Stimulated activated CD8-positive, alpha-beta memory T cell treated with anti-CD3 and anti-CD28 coated beads, Interleukin-7, amount 100 ng/mL, for 1 hour (primary cell): ENCODE measurements at places on chromosomes 4 and X.

- DNase-seq: no peak
These were observed 28.8 kb upstream of the NSUN7 start for GRCh38 chr4:40720916-40721315.

DNA sequence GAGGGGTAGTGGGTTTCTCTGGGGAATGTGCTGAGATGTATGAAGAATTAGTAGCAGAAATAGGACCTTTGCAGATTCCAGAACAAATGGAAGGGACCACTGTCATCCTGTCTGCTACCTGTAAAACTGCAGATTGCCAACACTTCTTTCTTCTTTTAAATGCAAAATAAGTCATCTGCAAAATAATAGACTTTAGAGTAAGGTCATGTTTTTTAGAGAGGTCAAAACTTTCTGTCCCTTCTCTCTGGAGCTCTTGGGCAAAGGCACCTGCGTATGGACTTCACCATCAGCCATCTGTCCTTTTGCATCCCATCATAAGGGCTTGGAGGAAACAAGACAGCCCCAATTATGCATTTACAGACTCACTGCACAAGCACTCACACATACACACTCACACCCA lies 121.1 kb upstream of the PPARGC1A start:
- DNase-seq: no peak

DNA sequence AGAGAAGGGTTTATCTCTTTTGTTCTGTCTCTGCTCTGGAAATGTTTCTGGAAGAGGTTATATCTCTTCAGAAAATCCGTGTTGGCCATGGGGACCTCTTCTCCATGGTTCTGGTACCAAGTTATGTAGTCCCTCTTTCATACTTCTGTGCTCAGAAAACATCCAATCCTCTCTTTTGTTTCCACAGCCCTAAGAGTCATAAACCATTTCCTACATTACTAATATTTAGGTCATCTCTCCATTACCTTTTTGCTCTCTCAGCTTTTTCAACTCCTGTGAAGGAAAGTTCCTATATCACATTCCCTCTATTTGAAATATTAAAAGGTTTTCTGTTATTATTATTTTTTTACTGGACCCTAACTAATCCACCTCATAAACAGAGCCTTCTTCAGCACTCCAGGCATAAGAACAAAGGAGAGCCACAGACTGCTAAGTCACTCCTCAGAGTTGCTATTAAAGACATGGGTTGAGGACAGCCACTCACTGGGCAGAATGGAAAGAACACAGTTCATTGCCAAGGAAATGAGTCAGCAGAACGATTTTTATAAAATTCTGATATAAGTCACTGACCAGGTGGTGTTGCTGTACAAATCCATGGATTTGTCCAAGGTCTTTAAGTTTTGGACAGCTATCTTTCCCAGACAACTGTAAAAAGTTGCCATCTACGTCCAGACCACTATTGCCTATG lies 122.4 kb upstream of the NPY2R start:
- no peak for DNase-seq

DNA sequence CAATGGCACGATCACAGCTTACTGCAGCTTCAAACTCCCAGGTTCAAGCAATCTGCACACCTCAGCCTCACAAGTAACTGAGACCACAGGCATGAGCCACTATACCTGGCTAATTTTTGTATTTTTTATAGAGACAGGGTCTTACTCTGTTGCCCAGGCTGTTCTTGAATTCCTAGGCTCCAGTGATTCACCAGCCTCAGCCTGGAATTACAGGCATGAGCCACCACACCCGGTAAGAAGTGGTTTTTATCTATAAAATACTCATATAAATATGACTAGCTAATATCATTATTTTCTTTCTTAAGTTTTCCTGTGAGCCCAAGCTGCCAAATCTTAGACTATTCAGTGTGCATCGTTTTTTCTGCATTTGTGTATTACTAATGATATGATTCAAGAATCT lies 4.4 kb downstream of the SCFD2 start:
- DNase-seq: no peak

- DNase-seq: no peak
These were observed 674 bp upstream of the DIAPH2 start for GRCh38 chrX:96683997-96684338.

DNA sequence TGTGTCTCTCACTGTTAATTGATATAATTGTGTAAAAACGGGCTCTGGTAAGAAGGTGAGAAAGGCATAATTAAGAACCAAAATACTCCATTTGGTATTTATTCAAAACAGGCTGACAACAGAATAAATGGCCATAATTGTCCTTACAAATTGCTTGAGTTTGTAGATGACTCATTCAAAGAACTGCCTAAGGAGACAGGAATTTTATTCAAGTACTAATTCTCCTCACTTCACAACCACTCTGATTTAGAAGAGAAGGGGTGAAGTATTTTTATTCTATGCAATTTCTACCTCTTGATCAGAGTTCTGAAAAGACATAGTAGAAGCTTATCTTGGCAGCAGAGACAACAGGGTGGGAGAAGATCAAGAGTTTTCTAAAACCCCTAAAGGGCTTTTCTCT lies 43.1 kb downstream of the ATP11C start:
- DNase-seq: no peak

DNA sequence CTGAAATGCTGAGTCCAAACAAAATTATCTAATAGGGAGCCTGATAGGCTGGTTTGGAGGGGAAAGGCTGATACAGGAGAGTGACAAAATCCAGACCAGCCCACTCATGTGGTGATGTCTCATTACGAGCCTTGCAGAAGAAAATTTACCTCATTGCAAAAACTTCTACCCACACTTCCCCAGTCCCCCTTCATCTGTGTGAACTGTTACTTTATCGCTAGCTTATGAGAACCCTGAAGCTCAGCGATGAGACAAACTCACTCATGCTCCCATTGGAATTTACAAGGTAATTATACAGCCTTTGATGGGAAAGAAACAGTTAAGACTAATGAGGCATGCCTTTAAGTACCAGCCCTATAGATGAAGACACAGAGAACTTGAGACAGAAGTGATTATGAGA lies 76.1 kb downstream of the ARHGAP6 start:
- DNase-seq: no peak

GRCh38 chr4:165723051-165723795 lies 149.8 kb upstream of the TLL1 start:
- DNase-seq: no peak

- no peak for DNase-seq
These were observed 46.5 kb downstream of the RAI2 start for GRCh38 chrX:17814557-17814956.

GRCh38 chr4:8435656-8436121 lies 4.8 kb downstream of the ACOX3 start:
- no peak for DNase-seq

DNA sequence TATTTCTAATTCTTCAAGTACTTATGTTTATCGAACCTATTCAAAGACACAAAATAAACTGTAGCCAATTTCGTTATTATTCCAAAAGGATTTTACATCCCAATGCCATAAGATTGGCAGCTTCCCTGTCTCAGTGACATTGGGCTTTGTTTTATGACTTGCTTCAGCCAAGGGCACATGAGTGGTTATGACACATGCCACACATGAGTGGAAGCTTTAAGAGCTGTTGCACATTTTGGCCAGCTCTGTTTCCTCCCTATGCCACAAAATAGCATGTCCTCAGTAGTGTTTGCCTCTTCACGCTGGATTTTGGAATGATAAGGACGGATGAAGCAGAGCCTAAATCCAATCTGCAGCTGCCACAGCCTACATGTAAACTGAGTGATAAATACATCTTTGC lies 21.9 kb downstream of the SEC24D start:
- no peak for DNase-seq

DNA sequence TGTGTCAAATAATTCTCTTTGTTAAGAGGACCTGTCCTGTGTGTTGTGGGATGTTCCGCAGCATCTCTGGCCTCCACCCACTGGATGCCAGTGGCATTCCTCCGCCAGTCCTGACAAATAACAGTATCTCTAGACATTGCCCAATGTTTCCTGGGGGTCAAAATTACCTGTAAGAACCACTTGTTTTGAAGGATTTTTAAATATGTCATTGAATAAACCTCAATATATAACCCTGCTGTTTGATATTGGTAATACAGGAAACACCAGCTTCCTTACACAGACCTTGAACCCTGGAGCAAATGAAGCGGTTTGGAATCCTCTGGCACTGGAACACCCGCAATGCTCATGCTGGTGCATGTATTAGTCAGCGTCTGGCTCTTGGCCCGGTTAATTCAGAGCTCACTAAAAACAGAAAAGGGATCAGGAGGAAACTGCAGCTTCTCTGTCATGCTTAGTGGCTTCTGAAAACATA lies 101.3 kb downstream of the TBL1X start:
- no peak for DNase-seq

GRCh38 chr4:68469482-68469881 lies 22.2 kb downstream of the TMPRSS11E start:
- DNase-seq: no peak

GRCh38 chrX:41473936-41474725 lies 27.0 kb downstream of the NYX start:
- no peak for DNase-seq

DNA sequence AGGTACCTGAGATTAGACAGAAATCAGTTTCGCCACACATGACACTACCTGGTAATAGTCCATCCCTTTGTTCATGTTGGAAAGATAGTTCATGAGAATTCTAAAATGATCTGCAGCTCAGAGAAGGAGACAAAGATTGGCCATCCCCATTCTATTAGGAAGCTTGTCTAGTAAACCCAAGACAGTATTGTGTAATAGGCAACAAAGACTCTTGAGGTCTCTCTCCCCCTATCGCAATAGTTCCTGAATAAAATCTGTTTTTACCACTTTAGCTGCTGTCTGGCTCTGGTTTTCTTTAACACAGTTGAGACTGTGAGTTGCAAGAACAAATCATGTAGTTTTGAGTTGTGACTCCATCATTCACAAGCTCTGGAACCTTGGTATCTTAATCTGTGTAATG lies 14.8 kb upstream of the BBS7 start:
- no peak for DNase-seq

GRCh38 chr4:7359400-7360062 lies 75.2 kb downstream of the PSAPL1 start:
- no peak for DNase-seq

DNA sequence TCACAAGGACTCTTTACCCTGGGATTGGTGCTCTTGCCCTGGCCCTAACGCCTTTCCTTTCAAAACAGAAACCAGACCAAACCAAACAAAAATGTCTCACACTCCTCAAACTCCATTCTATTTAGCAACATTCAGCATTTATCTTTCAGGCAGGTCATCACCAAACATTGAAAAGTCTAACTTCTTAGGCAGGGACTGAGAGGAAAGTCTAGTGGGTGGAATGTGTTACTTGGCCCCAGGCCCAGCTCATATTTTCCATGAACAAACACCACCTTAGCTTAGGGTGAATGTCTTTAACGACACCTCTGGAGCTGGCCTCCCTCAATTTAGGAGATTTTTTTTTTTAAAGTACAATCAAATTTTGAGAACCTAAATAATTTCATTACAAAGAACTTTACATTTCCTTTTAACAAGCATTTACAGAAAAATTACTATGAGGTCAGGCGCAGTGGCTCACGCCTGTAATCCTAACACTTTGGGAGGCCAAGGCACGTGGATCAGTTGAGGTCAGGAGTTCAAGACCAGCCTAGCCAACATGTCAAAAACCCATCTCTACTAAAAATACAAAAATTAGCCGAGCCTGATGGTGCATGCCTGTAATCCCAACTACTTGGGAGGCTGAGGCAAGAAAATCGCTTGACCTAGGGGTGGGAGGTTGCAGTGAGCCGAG lies 10.2 kb upstream of the N4BP2 start:
- no peak for DNase-seq

DNA sequence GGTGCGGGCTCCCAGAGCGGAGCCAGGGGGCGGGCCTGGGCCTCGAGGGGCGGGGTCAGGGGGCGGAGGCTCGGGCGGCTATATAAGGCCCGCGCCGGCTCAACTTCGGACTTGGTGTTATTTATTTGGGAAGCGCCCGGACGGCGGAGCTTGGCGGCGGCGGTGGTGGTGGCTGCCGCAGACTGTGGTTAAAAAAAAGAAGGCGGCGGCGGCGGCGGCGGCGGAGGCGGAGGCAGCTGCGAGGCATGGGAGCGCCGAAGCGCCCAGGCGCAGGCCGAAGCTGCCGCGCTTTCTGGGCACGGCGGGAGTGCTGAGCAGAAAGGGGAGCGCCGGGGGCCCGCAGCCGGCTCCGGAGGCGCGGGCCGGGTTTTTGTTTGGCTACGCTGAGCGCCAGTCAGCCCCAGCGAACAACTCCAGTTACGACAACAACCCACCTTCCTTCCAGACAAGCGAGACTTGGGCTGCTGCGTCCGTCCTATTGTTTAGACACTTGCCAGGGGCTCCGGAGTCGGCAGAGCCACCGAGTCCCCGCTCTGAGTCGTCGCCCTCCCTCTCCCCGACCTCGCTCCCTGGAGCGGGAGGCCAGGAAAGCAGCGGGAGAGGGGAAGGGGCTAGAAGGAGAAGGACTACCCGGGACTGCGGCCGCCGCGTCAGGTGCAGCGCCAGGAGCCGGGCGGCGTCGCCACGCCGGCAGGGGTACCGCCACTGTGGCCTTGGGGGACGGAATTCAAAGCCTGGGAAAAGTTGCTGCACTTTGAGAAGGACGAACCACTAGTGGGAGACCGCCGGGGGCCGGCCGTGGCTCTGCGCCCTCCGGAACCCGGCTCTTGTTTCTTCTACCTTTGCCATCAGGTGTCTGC lies at the start of gene SLIT2:
Gene SLIT2 (plus strand): TSS at position 110 of the 860 bp plus-strand sequence. CDS start 1,911 bp downstream, outside the sequence.
- no peak for DNase-seq

DNA sequence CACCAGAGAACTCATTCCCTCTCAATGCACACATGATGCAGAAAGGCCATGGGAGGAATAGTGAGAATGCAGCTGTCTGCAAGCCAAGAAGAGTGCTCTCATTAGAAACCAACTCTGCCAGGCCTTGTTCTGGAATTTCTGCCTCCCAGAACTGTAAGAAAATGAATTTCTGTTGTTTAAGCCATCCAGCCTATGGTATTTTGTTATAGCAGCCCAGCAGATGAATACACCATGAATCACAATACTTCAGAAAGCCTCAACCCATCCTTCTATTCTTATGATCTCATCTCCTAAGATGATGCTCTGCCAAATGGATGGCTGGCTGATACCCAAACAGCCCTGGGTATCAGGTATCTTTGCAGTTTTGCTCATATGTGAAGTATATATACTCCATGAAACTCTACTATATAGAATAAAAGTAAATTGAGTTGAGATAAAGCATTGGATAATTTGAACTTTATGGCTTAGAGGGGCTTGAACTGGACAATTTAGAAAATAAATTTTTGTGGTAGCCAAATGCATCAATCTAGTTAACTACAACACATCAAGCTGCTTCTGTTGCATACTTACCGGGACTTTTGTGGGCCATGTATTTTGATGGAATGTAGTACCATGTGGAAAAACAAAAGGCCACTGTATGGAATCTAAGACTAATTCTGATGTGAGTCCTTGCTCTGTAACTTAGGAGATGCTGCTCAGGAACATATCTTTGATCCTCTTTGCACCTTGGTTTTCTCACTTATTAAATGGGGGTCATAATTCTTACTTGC lies 245.9 kb downstream of the HS3ST1 start:
- DNase-seq: no peak
